ENCODE measurements at places on chromosomes 11 and 22.

- DNase-seq, result peak; percentile 43
Observed at GRCh38 chr11:59144579-59145345, 2.1 kb downstream of the FAM111A start.

- DNase-seq, result no peak
Observed at GRCh38 chr22:23580576-23581259, 628 bp upstream of the IGLL1 start.

- no peak for DNase-seq
Observed at GRCh38 chr11:114317787-114318137, 21.6 kb downstream of the NNMT start.

GRCh38 chr11:117820516-117820915, 4.0 kb downstream of the FXYD2 start:
- no peak for DNase-seq

GRCh38 chr11:16984229-16984628, 30.0 kb downstream of the PLEKHA7 start:
- no peak for DNase-seq

DNA sequence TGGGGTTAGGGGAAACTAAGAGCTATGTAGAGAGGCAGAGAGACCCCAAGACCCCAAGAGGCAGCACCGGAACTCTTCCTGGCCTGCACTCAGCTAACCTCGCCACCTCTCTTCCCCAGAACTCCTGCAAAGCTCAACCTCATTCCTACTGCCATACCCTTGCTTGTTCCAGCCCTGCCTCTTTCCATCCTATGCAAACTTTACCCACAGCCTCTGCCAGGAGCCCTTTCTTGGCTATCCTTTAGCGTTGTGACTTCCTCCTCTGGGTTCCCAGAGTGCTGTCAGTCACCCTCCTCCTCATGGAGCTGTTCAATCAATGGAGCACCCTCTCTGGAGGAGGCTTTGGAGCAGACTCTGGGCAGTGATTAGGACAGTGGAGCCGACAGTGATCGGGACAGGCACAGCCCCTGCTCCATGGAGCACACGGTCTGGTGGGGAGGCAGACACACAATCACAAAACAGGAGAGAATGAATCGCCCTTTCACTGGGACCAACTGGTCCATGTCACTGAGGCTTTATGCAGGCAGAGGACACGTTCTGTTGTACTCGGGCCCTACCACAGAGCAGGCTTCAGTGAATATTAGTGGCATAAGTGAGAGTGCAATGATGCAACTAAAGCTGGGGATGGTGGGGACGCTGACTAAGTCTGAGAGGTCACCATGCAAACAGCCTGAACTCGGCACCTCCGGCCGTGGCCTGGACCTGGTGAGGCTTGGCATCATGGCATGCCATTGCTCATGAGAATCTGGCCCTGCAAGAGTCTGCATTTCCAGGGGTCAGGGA, 24.6 kb upstream of the P2RY2 start:
- no peak for DNase-seq

- DNase-seq, result no peak
Observed at GRCh38 chr11:36333897-36334296, 37.8 kb downstream of the PRR5L start.

DNA sequence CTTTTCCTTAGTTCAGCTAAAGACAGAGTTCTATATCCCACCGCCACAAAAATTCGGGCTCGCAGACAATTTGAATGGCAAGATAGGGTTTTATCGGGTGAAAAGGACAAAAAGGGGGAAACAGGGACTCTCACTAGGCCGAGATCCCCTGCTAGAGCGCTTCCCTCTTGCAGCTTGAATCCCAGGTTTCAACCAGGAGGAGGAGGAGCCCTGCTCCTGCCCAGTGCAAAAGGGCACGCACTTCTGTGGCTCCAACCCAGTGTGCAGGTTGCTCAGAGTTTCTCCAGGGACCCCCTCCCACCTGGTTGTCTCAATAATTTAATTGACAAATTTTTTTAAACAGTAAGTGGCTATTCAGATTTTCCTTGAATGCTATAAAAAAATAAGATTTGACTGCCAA, 152.6 kb upstream of the LUZP2 start:
- DNase-seq, result no peak

DNA sequence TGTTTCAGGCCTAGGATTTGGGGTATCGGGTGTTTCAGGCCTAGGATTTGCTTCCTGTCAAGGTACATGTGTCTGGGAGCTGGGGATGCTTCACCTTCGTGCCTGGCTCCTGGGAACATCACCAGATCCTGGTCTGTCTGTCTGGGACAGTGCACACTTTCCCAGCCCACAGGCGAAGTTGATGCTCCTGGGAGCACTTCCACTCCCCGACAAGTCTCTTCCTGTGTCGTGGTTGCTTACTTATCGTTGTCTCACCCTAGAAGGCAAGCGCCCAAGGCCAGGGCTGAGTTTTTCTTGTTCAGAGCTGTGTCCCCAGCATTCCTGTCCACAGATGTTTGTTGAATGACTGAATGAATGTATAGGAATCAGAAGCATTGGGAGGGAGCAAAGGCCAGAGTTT, 71.5 kb downstream of the LINC01488 start:
- no peak for DNase-seq

DNA sequence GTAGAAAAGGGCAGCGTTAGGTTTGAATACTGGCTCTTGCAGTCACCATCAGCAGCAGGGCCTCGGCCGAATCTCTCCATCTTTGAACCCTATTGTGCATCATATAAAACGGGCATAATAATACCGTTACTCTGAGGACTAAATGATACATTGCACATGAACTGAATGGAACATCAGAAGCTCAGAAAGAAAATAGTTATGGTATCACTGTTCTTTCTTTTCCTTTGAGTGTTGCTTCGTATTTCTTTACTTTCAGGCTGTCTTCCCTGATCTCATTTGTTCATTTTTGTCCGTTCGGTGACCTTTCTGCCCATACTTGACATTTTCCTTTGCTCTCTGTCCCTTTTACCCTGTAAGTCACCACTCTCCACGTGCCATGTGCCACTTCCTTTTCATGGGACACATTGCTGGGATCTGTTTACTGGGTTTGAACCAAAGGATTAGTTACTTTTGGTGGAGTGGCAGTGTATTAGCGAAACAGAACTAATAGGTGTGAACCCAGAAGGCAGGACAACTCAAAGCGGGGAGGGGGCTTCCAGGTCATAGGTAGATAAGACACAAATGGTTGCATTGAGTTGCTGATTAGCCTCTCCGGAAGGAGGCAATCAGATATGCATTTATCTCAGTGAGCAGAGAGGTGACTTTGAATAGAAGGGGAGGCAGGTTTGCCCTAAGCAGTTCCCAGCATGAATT, 717 bp upstream of the ZNF202 start:
- DNase-seq, result no peak

- DNase-seq, result no peak
Observed at GRCh38 chr11:120871924-120872323, 152.0 kb upstream of the TBCEL start.

- no peak for DNase-seq
Observed at GRCh38 chr22:40453671-40454070, 83.3 kb downstream of the SGSM3 start.

DNA sequence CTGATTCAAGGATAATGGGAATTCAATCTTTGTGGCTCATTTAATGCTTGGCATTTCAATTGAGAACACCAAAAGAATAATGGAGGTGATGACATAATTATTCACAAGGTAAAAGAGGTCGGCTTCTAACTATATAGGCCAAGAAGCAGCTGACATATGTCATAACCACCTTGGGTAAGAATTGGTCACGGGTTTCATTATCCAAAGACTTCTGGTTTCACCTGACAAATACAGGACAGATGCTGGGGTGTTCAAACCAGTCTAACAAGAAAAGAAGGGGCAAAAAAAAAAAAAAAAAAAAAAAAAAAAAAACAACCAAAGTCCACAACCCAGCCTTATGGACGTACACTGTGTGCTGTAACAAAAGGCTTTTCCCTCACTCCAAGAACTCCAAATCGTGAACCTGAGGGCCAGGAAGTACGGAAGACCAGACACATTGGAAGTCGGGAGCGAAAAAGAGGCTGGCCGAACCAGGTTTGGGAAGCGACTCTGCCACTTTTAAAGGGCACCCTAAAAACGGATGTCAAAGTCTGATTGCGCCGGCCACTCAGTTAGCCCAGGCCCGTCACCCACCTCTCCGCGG, 385 bp downstream of the HARBI1 start:
- no peak for DNase-seq

GRCh38 chr11:87259736-87260135, 222.0 kb downstream of the TMEM135 start:
- no peak for DNase-seq

DNA sequence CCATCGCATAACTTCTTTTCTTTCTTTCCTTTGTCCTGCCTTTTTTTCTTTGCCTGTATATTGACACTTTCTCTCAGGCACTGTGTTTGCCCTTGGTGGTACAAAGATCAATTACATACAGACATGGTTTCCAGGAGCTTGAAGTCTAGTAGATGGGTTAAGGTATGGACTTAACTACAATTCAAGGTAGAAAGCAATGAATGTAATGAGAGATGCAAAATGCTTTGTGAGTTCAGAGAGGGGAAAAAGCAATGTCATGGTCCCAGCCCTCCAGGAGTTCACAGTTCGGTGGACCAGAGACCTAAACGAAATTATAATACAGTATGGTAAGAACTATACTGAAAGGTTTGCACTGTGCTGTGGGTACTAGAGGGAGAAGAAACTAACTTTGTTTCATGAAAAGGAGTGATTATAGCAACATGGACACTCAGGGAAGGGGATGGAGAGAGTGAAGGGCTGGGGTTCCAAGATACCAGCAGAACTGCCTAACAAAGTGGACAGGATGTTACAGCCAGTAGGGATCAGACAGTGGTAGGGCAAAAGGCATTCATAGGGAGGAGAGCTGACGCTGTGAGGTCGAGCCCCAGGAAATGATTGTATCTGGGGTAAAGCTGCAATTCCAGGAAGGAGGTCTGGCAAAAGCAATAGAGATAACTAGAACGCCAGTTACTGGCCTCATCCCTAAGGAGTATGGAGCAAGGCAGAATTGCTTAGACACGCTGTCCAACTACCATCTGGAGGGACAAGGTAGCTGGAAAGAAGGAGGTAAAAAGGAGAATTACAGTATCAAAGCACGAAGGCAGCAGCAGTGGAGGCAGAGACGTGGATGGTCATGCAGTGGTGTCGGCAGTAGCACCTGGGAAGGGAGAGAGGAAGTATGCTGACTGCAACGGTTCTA, 158.3 kb upstream of the MTMR2 start:
- no peak for DNase-seq

GRCh38 chr11:32729976-32730375, 64.5 kb downstream of the CCDC73 start:
- no peak for DNase-seq

GRCh38 chr22:43384863-43385262, 27.0 kb upstream of the MPPED1 start:
- no peak for DNase-seq

- DNase-seq, result no peak
Observed at GRCh38 chr11:58912124-58912523, 27.2 kb upstream of the GLYATL1 start.

- DNase-seq, result no peak
Observed at GRCh38 chr11:7031471-7031871, 11.2 kb downstream of the NLRP14 start.

- DNase-seq, result no peak
Observed at GRCh38 chr11:24731554-24731953, 234.7 kb downstream of the LUZP2 start.

DNA sequence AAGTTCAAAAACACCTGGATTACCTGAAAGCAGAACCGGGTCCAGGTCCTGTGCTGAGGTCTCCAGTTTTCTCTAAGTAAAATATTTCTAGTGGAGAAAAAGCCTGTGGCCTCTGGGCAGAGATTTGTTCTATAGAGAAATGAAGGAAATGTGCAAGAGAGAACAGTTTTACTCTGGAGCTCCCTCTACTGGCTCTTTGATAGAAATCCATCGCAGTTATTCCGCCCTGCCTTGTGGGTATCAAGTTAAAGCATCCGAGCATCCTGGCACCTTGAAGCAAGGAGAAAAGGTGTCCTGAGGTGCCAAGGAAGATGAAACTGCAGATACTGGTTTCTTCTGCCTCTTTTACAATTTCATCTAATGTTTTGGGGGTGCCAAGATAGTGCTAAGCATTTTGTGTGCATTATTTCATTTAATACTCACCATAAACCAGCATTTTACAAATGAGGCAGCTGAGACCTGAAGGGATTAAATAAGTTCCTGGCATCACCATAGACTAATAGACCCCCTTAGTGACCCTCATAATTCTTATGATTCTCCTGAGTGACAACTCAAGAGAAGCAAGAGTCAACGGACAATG, 113.1 kb upstream of the HSD17B12 start:
- no peak for DNase-seq

DNA sequence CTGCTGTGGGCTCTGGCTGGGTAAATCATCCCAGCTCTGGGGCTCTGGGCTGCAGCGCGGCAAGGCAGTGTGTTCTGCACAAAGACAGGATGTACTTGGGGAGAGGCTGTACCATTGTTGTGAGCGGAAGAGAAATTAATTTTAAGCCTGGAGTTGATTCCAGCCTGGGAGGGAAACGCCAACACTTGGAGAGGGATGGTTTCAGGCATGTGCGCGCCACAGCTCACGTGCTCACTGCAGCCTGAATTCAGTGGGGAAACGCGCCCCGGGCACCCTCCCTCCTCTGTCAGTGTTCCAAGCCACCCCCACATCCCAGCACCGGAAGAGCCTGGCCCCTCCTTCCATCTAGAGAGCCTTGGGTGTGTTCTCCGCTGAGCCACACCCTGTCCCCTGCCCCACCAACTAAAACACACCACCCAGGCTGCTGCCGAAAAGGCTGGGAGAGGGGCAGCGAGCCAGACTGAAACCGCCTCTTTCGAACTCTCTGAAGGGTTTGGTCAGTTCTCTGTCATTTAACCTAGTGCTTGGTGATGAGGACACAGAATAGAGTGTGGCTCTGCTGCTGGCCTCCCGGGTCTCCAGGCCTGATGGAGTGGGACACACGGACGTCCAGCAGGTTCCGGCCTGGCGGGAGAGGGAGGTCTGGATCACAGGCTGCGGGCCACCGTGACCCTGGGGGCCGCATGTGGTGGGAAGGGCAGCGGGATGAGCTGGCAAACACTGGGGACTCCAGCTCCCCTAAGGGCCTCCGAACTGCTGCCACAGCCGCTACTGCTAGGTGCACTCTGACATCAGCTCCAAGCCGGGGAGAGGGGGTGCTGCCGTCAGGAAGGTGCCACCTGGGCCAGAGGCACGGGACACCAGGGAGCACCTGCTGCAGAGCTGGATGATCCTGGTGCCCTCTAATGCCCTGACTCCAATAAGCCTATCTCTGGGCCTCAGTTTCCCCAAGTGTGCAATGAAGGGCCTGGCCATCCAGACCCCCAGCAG, 230.8 kb downstream of the CTTN start:
- no peak for DNase-seq

GRCh38 chr11:86515297-86516094, 140.8 kb downstream of the CCDC81 start:
- no peak for DNase-seq

GRCh38 chr11:77127235-77127911, 673 bp upstream of the MYO7A start:
- DNase-seq, result peak; percentile 47

- DNase-seq, result no peak
Observed at GRCh38 chr22:45628515-45628914, 43.1 kb upstream of the ATXN10 start.

GRCh38 chr11:114959953-114960505, 281.7 kb downstream of the NXPE2 start:
- no peak for DNase-seq

Data from stimulated activated CD4-positive, alpha-beta T cell treated with anti-CD3 and anti-CD28 coated beads, Interleukin-12 subunit alpha, Interleukin-12 subunit beta, amount 100 ng/mL, for 24 hours (primary cell).